ENCODE measurements at places on chromosomes 4 and X.

- no peak for DNase-seq
Measured at GRCh38 chrX:79133904-79134303, 10.6 kb upstream of the GPR174 start.

DNA sequence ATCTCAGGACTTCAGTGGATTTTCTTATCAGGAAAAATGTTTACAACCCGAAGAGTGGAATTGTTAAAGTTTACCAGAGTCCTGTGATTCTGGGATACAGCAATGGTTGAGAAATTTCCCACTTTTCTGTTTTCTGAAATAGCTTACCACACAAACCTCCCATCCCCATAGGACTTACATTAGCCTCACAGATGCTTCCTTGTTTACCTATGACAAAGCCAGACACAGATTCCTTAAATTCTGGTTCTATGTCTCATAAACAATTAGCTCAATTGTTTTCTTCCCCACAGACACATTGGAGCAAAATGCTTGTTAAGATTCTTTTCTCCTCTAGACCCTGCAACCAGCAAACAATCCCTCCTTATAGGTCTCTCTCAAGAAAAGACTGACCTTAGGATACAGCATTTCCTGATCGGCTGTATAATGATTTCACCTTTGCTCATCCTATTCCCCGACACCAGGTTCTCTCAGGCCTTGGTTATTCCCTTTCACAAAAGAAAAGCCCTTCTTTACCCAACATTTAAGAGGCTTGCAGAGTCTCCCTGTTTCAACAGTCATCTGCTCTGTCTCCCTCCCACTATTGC is 886.2 kb downstream of the ARAP2 start:
- DNase-seq: no peak

GRCh38 chr4:19213388-19213787 is 1038.3 kb upstream of the SLIT2 start:
- DNase-seq: no peak

DNA sequence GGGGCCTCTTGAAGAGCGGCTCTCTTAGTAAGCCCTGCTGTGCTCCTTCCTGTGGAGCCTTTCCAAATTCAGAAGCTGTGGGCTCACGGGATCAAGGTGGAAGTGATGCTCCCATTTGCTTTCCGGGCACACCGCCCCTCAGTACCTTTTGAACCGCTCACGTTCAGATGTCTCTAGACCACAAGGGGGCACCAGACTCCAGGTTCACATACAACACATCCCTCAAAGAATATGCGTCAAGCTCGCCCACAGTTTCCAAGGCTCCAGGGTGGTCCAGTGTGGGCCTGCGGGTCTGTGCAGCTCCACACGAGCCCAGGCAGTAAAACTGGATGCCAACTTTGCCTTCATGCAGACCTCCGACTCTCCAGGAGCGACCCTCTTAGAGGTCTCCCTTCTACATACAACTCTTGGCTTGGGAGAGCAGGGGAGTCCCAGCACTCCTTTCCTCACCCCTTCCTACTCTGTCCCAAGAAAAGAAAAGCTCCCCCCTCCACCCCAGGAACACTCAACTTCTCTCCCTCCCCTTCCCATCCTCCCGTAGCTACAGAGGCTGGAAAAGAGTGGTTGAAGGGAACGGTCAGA is 11.0 kb downstream of the SUPT20HL1 start:
- DNase-seq: peak; percentile 36

- no peak for DNase-seq
Measured at GRCh38 chr4:177569434-177569833, 127.2 kb upstream of the AGA start.
